Femur (tissue), 1 donor: ENCODE measurements at places on chromosomes 12 and 14.

- no peak for DNase-seq
These were observed 209.4 kb downstream of the KTN1 start for GRCh38 chr14:55789406-55789805.

DNA sequence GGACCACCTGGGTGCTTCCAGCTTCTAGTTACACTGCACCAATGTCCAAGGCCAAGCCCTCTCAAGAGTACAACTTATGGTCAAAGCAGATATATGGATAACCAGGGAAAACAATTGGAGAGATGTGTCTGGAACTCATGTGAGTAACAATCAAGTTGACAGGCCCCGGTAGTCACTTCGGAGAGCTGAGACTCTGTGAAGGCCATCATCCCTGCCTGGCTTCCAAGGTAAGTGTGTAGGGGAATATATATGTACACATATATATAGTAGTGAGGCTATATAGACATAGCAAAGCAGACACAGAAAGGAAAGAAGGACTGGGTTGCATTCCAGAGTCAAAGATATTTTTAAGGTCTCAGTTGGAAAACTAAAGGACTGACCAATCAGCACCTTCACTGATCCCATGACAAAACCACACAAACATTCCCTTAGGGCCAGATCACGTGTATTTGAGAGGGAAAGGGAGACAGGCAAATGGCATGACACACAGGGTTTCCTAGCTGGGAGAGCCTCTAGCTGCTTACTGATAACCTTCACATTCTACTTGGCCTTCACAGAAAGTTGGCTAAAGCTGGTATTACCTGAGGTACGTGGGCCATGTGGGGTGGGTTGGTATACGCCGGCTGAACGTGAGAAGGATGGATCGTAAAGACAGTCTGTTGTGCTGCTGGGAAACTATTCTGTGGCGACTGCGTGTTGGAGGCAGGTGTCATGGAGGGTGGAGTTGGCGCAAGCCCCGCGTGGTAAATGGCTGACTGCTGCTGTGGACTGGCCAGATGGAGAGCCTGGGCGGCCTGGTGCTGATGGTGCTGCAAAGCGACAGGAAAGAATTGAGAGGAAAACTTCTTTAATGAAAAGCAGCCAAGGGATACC, 50.0 kb downstream of the SH2B3 start:
- no peak for DNase-seq

GRCh38 chr12:57519796-57520052, 590 bp downstream of the DDIT3 start:
- peak; percentile 76 for DNase-seq

DNA sequence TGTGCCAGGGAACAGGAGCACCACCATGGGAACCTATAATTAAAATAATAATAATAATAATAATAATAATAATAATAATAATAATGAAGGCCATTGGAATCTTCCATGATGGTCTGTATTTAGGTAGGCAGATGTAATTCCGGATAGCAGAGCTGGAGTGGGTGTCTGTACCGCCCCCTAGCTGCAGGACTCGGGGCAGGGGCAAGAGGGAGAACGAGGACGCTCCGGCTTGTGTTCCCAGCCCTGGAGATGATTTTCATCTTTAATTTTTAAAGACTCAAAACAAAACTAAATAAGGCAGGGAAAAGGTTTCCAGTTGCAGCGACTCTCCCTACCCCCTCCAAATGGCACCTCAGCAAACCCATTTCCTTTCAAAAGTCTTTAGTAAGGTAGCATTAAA, 501.1 kb downstream of the VRK1 start:
- DNase-seq = no peak

GRCh38 chr14:59123531-59123930, 64.9 kb upstream of the DAAM1 start:
- no peak for DNase-seq

DNA sequence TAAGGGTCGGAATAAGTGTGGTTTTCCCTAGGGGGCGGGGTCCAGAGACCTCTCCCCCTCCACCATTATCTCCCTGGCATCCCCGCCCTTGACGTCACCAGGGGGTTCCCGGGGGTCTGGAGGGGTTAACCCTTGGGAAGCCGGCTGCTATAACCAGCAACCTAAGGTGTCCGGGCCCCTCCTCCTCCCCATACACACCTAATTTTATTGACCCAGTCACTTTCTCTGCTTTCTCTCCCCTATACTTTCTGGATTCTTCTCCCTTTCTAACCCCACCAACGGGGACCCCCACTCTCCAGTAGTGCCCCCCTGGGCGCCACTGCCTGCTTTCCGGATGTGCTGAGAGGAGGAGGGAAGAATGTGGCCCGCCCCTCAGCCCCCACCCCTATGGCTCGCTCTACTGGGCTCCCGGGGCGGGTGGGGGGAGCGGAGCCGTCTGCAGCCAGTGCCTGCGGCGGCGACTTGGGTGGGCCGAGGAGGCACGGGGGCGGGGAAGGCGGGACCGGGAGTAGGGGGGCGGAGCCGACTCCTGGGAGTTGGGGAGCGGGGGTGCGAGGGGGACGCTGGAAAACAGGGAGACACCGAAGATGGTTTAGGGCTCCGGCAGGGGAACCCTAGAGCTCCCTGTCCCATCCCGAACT, 1.8 kb downstream of the GLI1 start:
- DNase-seq = peak; percentile 90

DNA sequence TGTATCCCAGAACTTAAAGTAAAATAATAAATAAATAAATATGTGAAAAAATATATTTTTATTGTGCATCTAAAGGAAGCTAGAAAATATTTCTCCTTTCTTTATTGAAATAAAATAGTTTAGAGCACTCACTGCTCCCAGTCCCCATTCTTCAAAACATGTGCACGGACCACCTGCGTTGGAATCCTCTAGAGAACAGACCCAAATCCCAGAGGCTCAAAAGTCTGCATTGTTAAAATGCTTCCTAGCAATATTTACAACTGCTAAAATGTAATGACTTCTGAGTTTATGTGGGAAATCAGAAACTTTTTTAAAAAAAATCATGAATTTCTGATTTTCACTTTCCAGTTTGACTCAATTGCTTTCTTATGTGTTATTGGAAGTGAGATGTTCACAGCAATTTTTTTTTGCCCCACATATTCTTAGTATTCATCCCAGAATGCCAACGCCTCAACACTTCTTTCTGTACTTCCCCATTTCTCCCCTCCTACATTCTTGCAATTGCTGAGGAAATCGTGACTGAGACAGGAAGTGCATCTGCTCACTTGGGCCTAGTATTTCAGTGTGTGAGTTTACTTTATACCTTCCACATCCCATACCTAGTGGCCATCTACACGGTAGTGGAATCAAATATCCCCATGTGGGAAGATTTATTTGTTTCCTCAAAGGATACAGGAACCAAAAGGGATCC, 116.0 kb upstream of the FLRT2 start:
- DNase-seq = no peak

GRCh38 chr14:91918186-91918883, 29.2 kb downstream of the FBLN5 start:
- DNase-seq = peak; percentile 40

DNA sequence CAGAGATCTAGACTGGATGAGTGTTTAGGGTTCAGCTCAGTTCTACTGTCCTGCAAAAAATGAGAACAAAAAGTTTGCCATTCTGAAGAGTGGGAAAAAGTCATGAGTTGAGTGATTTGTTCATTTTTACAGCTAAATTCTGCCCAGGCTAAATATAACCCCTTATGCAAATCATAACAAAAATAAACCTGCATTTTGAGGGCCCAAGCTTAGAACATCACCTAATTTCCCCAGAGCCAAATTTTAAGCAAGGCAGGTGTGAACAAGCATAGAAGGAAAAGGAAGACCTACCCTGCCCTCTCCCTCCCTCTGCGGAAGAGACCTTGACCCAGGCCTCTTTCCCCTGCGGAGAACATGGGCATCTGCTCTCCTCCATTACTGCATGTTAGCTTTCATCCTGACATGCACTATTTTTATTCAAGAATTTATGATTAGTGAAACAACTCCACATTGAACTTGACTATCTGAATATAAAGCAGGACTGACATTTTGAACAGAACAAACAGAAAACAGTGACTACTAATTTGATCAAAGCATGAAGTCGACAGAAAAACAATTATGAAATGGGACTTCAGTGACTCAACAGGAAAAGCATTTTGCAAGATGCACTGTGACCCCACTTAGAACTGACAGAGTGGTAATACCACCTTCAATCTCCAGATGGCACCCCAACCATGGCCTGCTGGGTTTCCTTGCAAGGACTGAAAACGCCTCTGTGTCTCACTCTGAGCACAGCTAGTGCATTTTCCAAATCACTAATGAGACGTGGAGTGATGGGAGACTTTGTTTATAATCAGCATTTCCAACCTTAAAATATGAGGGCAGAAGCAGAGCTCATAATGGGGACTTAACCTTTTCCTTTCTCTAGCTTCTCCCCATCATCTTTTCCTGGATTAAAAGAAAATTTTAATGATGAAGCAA, 30.9 kb upstream of the SELPLG start:
- DNase-seq = peak; percentile 91

- DNase-seq = no peak
These were observed 393.7 kb downstream of the SOX5 start for GRCh38 chr12:23555825-23556207.

GRCh38 chr12:30519535-30519934, 176.1 kb downstream of the IPO8 start:
- no peak for DNase-seq

- no peak for DNase-seq
These were observed 229.5 kb downstream of the FOXN3 start for GRCh38 chr14:89187501-89187900.

DNA sequence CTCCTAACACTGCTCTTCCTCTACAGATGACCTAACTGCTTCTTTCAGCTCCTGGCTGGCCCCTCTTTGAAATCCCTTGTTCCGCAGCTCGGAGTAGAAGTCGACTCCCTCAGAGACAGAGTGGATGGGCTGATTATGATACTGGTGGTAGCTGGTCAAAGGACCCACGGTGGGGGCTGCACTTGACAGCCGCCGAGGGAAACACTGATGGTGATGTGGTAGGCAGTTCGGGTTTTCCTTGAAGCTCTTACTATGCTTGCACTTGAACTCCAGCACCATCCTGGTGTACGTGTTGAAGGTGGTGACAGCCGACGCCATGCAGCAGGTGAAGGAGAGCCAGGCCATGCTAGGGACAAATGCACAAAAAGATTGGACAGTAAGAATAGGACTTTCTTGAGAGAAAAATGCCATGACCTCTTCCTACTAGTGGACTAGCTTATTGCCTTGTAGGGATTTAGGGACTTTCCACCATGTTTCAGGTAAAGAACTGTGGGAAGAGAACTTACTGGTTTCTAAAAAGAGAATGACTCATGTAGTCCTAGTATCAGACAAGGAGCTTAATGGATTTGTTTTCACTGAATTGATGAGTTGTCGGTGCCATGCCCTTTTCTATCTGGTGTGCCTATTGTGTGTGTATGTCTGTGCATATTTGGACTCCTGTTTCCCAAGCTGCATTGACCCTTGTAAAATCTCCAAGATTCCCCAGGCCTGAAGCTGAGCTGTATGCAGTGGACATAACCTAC, 18.4 kb downstream of the GSG1 start:
- DNase-seq = no peak

DNA sequence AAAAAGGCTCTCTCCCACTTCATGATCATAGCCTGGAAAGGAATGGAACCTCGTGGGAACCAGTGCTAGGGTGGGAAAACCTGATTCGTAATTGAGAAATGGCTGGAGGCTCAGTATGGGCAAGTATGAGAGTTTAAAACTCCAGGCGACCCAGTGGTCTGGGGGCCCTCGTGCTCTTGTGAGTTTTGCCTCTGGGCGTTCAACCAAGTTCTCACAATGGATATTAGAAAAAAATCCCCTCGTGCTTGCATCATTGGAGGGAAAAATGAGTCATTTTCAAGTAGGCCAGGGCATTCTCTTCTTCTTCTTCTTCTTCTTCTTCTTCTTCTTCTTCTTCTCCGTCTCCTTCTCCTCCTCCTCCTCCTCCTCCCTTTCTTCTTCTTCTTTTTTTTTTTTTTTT, 39.0 kb downstream of the GPR68 start:
- no peak for DNase-seq

- no peak for DNase-seq
These were observed 3.3 kb upstream of the AEBP2 start for GRCh38 chr12:19435831-19436497.

- DNase-seq = peak; percentile 56
These were observed at the start of gene PDZRN4 for GRCh38 chr12:41188058-41188840. TSS of gene PDZRN4 (plus strand) at chr12:41188320.

DNA sequence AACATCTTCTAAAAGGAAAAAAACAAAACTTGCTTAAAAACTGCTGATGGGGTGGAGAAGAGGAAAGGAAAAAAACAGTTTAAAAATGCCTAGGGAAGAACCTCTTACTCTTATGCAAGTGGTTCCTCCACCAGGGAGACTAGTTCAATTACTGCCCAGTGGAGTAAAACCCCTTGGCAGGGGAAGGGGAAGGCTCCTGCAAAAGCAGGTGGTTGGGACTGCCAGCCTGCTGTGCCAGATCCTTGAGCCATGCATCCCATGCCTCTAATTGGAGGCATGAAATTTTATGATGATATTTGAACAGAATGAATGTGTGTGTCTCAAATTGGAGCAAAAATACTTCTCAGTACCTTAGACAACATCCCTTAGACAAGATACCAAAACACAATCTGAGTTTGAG, 118.8 kb downstream of the FSCB start:
- DNase-seq = no peak

- DNase-seq = no peak
These were observed 50.6 kb upstream of the ETV6 start for GRCh38 chr12:11598900-11599299.

DNA sequence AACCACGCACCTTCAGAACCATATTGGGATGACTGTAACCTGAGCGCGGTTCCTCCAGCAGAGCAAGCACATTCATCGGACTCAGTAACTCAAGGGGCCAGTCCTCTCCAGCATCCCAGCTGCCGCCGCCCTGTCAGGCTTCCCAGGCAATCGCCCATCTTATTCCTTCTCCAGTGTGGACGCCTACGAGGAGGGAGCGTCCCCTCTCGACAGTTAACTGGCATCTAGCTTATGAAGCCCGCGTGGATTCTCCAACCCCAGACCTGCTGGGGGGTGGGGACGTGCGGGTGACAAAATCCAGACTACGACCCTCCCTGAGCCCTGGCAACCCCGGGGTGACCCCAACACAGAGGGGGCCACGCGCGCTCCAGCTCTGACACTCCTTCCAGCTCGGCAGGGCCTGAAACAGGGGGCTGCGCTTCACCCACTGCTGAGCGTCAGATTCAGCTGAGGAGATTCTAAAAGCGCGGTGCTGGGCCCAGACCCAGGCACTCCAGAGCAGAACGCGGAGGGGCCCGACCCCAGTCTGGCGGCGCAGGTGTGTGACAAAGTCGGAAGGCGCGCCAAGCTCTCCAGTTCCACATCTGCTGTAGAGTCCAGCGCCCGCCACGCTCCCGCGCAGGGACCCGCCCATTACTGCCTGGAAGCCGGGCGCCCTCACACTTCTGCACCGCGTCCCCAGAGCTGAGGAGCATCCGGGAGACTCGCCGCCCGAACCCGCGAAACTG, 43.9 kb upstream of the ESR2 start:
- DNase-seq = peak; percentile 71

- DNase-seq = peak; percentile 31
These were observed 574 bp downstream of the GLRX5 start for GRCh38 chr14:95535226-95536021.
